ENCODE measurements at places on chromosomes 3 and 15.
A peak's percentile ranks its signal among the peaks of the same experiment; 100 is the strongest.

DNA sequence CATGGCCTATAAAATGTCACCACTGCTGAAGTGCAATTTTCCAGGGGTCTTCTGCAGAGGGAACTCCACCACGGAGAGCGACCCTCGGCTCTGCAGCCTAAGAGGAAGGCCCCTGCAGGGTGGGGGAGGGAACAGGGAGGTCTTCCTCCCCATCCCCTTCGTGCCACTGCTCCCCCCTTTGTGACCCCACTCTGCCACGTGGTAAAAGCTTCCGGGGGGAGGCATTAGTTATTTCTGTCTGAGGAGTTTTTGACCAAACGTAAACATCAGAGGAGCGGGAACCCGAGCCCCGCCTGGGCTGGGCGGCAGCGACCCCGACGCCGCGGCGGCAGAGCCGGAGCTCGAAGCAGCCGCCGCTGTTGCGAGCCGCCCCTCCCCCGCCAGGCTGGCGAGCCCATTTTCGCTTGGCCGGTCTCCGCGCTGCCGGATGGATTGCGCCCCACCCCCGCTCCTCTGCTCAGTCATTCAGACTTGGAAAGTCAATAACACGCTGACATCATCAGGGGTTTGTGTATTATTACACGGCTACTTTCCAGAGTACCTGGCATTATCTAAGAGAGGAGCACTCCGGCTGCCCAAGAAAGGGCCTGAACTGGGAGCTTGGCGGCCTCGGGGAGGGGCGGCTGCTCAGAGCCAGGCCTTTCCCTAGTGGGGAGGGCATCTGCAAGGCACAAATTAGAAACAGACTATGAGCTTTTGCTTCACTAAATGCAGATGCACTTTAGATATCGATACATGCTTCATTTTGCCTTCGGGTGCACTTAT lies 162.5 kb upstream of the TBL1XR1 start:
- peak; percentile 99 for DNase-seq

GRCh38 chr3:159627634-159628033 lies 361.0 kb upstream of the IL12A start:
- DNase-seq, result peak; percentile 96

- DNase-seq, result no peak
Measured at GRCh38 chr15:40053831-40054604, 15.0 kb upstream of the SRP14 start.

GRCh38 chr3:13548696-13549622 lies at the start of gene FBLN2:
Gene FBLN2 (plus strand): TSS chr3:13549125. CDS start chr3:13570356, 21,231 bp downstream.
- no peak for DNase-seq

- DNase-seq, result no peak
Measured at GRCh38 chr15:36579792-36580431, 486 bp downstream of the CDIN1 start.

- DNase-seq, result peak; percentile 50
Measured at GRCh38 chr3:128050597-128050996, 1.6 kb upstream of the SEC61A1 start.

DNA sequence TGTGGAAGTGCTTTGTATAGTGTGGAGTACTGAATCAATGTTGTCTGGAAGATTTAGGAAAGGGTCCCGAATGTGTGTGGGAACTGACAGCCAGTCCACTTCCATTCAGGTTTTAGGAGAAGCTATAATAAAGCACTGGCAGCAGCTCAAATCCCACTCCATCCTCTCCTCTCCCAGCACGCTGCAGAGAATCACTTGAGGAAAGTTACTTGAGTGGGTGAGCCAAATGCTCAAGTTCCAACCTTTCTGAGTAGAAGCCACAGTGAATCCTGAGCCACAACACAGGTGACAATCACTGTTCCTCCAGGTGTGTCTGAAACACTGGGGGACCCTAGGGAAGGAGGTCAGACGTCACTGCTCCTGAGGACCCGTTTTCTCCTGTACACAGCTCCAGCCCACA lies 106.5 kb downstream of the TIGIT start:
- DNase-seq, result no peak

GRCh38 chr3:149131589-149131988 lies 2.2 kb downstream of the HPS3 start:
- no peak for DNase-seq

- no peak for DNase-seq
Measured at GRCh38 chr3:169667166-169668071, 3.9 kb upstream of the MECOM start.

- DNase-seq, result no peak
Measured at GRCh38 chr3:48023377-48023776, 7.2 kb upstream of the MAP4 start.

DNA sequence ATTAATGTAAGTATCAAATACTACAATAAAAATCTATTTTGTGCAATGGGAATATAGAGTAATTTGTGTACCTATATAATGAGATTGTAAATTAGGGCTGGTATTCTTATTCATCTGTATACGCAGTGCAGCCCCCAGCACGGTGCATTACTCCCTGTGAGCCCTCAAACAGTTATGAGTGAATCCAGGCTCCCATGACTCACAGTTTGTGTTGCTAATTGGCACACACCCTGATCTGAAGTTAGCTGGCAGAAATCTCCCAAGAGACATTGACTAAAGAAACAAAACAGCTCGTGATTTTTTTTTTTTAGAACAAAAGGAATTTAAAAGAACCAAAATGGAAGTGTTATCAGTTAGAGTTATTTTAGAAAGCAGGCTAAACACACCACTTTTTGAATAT lies 15.7 kb downstream of the GK5 start:
- DNase-seq, result no peak

DNA sequence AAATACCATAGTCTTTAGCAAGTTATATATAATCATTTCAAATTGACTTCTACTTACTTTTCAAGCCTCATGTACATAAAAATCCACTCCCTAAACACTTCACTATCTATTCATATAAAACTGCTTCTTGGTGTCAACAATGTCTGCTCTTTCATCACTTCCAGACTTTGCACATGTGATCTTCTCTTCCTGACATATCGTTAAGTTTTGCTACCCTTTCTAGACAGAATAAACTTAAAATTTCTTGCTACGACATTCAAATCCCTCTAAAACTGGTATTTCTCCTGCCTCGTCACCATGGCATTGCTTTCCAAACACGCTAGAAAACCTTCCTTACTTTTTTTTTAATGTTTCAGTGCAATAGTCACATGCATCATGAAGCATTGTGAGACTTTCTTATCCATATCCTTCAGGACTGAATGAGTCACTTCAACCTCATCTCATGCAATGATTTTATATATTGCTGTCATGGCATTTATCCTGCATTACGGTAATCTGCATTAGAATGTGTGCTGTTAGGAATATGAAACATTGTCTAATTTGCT lies 122.8 kb downstream of the GMNC start:
- no peak for DNase-seq

DNA sequence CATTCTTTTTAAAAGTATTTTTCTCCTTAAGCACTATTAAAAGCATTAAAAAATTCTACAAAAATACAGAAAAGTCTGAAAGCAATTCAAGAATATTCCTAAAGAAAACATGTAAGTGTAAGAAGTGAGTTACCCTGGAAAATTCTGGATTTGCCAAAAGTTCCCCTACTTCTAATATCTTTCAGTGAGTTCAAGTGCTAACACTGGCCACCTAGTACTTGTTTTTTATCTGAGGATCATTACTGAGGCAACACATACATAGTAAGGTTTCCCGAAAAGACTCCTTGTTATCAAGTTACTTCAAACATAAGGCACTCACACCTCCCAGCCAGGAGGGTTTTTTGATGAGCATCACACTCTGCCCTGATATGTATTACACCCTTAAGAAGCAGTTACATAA lies 158.4 kb downstream of the TIGIT start:
- no peak for DNase-seq

- no peak for DNase-seq
Measured at GRCh38 chr3:58697561-58697960, 31.0 kb upstream of the FAM3D start.

DNA sequence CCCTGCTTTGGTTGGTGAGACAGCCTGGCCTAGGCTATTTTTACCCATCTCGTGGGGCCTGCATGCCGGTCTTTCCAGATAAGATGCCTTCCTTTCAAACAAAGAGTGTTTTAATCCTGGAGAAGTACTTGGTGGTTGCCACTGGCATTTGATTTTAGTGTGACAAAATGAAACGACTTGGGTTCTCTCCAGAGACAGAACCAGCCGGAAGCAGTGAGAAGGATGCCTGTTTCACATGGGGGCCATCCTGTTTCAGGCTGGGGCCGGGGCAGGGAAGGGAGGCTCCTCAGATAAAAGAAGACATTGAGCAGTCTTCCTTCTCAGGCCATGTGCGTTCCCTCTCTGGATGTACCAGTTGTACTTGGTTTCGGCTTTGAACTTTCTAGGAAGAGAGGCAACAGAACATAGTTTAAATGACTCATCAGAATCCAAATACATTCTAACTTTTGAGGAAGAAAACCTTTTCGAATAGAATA lies 74.9 kb downstream of the TOP2B start:
- no peak for DNase-seq

DNA sequence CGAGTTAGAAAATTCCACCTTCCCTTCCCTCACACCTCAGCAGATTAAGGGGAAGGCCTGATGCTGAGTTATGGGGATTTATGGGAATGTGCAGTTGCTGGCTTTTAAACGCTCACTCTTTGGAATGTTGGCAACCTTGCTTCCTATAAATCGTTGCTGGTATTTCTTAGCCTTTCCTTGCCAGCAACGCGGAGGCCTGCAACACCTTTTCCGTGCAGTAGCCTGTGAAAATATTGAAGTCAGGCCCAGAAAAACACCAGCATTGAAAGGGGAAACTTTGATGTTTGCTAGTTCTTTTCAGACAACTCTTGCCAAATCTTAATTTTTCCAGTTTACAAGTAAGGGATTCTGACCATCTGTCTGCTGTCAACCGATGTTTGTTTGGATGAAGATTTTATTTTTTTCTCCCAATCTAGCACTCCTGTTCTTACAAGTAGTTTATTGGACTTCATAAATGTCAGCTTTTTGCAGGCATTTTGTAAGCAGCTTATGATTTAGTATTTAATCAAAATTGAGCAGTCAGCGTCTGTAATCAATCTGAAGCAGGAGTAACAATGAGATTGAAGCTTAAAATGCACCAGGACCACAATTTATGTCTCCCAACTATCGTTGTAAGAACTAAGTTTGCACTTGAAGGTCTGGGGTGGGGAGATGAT lies 251.0 kb downstream of the RPLP1 start:
- no peak for DNase-seq

DNA sequence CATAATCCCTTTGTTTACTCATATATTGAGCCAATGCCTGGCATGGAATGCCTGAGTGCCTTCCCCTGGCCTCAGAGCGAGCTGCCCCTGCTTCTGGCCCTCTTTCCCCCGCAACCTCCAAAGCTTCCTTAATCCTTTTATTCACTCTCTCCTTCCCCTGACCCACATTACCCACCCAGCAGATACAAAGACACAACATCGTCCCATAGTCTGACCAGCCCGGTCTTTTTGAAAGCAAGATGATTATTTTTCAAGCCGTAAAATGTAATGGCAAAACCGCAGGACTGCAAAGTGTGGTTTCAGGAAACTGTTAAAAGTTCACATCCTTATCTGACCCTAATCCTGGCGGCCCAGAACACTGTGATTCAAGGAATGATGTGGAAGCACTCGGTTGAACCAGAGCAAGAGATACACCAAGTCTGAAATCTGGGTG lies 78.4 kb upstream of the LRTM1 start:
- DNase-seq, result no peak

DNA sequence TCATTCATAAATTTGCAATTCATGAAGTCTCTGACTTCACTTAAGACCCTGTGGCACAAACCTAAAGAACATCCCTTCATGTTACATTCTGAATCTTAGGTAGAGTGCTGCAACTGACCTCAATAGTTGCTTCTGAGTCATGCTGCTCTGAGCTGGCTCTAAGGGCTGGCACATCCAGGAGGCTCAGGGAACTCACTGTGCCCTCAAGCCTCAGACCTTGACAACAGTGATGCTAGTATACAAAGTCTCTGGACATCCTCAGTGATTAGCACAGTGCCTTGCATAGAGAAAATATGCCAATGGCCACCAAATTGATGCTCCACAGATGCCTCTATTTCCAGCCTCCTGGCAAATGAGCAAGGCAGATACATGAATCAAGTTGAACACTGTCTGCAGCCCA lies 740.9 kb upstream of the LMCD1 start:
- DNase-seq, result no peak

DNA sequence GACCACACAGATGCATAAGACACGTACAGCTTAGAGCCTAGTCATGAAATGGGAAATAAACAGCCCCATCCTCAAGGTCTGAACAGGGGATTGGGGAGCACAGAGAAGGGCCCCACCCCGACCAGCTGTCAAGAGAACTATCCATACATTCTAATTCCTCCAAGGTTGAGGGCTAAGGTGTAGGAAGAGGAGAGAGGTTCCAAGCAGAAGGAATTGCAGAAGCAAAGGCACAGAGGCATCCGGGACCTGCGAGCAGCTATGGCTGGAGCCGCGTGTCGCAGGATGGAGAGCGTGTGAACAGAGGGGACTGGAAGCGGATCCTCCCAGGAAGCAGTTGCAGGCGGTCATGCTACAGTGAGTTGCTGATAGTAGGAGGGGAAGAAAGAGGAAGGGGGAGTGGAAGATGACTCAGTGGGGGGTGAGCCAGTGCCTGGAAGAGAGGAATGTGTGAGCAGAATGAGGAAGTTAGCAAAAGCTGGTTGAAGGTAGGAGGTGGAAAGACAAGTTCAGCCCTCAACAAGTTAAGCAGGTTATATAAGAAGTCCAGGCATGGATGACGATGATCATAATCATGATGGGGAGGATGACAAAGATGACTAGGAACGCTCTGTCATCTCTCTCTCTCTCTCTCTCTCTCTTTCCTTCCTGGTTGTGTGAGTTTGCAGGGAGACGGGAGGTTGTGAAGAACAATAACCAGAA lies 89.7 kb downstream of the LIPC start:
- peak; percentile 50 for DNase-seq

GRCh38 chr3:143597774-143598652 lies 250.3 kb downstream of the SLC9A9 start:
- no peak for DNase-seq

- no peak for DNase-seq
Measured at GRCh38 chr15:65991721-65992483, 122.6 kb downstream of the RAB11A start.

DNA sequence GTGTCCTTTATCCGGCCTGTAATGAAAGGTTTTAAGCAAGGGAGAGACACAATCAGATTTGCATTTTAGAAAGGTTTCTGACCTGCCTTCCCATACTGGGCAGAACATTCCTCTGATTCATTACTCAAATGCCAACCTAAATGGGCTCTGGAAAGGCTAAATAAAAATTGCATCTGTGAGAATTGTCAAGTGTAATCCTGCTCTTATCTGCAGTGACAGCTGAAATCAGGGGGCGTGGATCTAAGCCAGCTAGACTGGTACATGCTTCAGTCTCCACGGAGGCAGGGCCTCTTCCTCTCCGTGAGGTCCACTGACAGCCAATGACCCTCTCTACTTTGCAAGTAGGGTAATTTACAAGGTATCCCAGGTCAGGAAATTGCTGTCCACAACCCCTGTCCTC lies 32.5 kb upstream of the MINAR1 start:
- no peak for DNase-seq

Measured in LNCaP clone FGC (cell line).